ENCODE measurements at places on chromosomes 4 and X. TPM values are rescaled to one million over a fixed set of nuclear protein-coding genes. Genes with fewer than 3 reads are reported as not detected.

DNA sequence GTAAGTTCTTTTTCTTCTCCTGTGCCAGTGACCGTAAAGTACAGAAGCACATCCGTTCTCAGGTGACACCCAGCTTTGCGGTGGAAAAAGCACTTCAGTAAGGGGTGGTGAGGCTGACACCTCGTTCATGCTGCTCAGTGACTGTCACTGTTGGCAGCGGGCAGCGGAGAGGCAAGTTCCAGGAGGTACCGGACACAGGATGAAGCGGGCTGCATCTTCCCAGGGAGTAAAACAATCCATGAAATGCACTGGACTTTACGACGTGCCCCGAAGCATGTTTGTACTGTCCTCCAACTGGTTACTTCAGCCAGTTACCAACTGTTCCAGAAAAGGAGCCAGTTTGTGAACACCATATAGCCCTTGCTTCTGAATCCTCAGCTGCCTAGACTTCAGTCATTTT is 110.7 kb downstream of the ZNF827 start:
- H3K27me3 ChIP-seq, result no peaks in the 10 kb centered on the region
- no peak overlapping the region for H3K27ac ChIP-seq
- DNase-seq, result no peak

DNA sequence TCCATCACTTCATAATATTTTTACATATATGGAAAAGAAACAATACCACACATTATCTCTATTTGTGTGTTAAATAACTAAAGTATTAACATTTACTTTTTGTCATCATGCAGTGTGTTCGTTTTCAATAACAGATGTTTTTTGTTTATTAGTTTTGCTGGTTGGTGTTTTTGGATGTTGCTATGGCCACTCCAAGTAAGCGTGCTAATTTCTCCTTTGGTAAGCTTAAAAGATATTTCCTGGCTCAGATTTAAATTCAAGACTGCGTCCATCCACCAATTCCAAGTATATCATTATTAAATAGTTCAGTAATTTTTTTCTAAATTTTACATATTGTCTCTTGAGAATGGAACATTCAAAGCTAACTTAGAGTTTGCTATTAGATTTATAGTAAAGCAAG is 235.4 kb upstream of the IL1RAPL1 start:
- H3K27ac ChIP-seq, result no peak overlapping the region
- H3K4me3 ChIP-seq, result no peak overlapping the region
- H3K36me3 ChIP-seq, result no peaks in the 10 kb centered on the region
- H3K27me3 ChIP-seq, result no peaks in the 10 kb centered on the region

DNA sequence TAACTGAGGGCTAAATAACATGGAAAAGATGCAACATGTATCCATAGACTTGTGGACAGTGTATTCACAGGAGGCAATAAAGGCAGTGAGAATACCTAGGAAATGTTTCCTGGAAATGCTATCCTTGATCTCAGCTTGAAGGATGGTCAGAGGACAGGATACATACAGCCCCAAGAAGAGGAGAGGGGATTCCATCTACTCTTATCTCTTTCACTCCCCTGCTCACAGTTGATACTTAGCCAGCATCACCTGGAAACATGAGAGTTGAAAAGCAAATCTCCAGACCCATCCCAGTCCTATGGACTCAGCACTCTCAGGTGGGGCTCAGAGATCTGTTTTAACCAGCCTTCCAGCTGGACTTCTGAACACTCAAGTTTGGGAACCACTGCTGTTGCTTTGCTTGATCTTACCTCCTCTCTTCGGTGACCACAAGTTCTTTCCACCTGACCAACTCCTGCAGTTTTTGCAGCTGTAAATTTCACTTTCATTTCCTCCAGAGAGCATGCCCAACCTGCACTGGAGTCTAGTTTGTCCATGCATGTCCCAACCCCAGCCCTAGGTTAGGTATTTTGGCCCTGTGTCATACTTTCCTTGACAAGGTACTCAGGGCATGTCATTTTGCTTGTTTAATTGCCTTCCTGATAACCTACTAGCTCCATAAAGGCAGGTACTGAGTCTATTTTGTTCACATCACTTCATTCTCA is 10.4 kb downstream of the RELL1 start:
- no peaks in the 10 kb centered on the region for H3K27me3 ChIP-seq
- H3K4me1 ChIP-seq, result peaks cover 59% of the 10 kb centered on the region
- DNase-seq, result peak; percentile 23
- peaks cover 59% of the 10 kb centered on the region for H3K36me3 ChIP-seq
- peak overlapping the region; percentile 54 for H3K4me3 ChIP-seq
- H3K27ac ChIP-seq, result peak overlapping the region; percentile 29

- peaks cover 2% of the 10 kb centered on the region for H3K4me1 ChIP-seq
- H3K4me3 ChIP-seq, result no peak overlapping the region
- DNase-seq, result no peak
- H3K36me3 ChIP-seq, result peaks cover 92% of the 10 kb centered on the region
- H3K27ac ChIP-seq, result no peak overlapping the region
- H3K27me3 ChIP-seq, result no peaks in the 10 kb centered on the region
These were observed 40.6 kb downstream of the WDR1 start for GRCh38 chr4:10075953-10076391.

The NR3C2 gene
- 0.32 TPM for total RNA-seq

DNA sequence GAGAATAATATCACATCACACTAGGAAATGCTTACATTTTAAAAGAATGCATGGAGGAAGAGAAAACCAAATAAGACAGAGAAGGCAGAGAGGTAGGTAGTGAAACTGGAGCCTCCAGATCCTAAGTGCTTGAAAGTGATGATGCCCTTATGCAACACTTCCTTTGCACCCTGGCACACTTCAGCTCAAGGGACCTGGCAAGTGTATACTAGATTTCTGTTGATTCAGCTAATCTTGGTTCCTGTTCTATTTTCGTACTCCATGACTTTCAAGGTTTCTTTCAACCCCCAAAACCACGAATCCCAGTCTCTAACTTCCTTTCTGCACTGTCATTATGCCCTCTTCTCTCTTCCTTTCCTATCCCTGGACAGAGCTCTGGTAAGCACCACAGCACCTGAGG is 36.9 kb upstream of the SH3KBP1 start:
- no peaks in the 10 kb centered on the region for H3K27me3 ChIP-seq
- no peak overlapping the region for H3K4me3 ChIP-seq
- H3K27ac ChIP-seq, result no peak overlapping the region

Measured in activated T-helper 2 cell treated with anti-CD3 and anti-CD28 coated beads, Interferon-gamma antibody, Interleukin-2, Interleukin-4, amounts not matched to agents 10 μg/mL and 5 μg/mL and 100 μg/mL, durations not matched to agents 14 hours and 24 hours and 36 hours (primary cell).